ENCODE measurements at places on chromosomes 11 and 22.

DNA sequence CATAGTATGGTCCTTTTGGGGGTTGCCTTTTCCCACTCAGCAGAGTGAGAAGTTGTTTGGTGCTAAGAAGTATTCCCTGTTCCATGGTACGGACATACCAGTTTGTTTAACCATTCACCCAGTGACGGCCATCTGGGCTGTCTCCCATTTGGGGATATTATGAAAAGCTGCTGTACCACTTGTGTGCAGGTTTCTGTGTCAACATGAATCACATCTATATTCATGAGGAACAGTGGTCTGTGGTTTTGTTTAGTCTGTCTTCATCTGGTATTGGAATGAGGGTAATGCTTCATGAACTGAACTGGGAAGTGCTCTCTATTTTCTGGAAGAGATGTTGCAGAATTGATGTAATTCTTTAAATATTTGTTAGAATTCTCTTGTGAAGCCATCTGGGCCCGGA is 89.5 kb downstream of the TRMU start:
- no peak for DNase-seq

DNA sequence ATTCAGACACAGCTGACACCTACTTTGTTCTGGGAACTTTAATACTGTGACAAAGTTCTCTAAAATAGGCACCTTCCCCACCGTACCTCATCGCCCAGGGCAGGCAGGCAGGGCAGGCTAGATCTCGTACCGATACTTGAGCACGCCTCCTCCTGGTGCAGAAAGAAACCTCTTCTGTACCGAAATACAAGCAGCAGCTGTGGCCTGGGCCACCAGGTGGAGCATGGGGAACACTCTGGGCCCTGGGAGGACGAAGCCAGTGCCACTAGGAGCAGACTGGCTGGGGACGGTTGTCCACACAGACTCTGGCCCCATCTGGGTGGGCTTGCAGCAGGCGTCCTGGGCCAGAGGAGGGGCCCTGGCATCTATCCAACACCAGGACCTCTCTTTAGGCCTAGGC is 12.8 kb downstream of the PMM1 start:
- DNase-seq = no peak

GRCh38 chr11:18790883-18791206 is 753 bp downstream of the PTPN5 start:
- DNase-seq = no peak

GRCh38 chr11:103537904-103538502 is 428.8 kb downstream of the DYNC2H1 start:
- no peak for DNase-seq

DNA sequence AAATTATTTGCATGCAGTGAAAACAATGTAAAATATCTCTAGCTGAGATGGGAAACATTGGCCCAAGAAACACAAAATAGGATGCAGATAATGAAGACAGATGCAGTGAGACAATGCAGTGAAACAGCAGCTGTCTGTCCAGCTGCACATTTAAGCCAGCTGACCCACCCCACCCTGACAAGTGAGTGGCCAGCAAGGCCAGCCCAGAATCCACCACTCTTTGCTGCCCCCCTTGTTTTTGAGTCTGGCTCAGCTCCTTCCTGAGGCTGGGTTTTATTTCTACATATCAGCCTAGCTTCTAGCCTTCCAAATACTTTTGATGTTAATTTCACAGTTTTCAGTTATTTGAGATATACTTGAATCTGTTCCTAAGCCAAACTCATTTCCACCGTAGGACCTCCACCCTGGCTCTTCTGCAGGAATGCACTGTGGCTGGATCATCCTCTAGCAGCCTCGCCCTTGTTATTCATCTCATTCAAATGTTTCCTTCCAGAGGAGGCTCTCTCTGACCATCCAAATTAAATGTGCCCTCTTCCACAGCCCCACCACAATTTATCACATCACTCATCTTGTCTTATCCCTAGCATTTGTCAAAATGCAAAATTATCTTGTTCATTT is 154.1 kb upstream of the POU2AF2 start:
- no peak for DNase-seq

GRCh38 chr11:99098258-99098657 is 77.5 kb downstream of the CNTN5 start:
- no peak for DNase-seq

- DNase-seq = no peak
These were observed 269.6 kb downstream of the MN1 start for GRCh38 chr22:27531782-27532530.

- DNase-seq = no peak
These were observed 37.1 kb upstream of the SUSD2 start for GRCh38 chr22:24144056-24144777.

- DNase-seq = no peak
These were observed 179.9 kb downstream of the DBX1 start for GRCh38 chr11:19980388-19980787.

DNA sequence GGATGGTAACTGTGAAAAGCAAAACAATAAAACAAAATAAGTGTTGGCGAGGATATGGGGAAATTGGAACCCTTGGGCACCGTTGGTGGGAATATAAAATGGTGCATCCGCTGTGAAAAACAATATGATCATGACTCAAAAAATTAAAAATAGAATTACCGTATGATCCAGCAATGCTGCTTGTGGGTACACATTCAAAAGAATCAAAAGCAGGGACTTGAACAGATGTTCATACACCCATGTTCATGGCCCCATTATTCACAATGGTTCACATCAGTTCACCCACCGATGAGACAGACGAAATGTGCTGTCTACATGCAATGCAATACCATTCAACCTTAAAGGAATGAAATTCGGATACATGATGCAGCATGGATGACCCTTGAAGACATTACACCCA is 1.2 kb upstream of the DERL3 start:
- DNase-seq = no peak

GRCh38 chr22:40051322-40051721 is 56.6 kb downstream of the FAM83F start:
- no peak for DNase-seq

All from stimulated activated CD4-positive, alpha-beta T cell treated with anti-CD3 and anti-CD28 coated beads, Interleukin-2, amount 100 ng/mL, for 48 hours (primary cell).